ENCODE measurements at places on chromosomes 12 and 14.
A peak's percentile ranks its signal among the peaks of the same experiment; 100 is the strongest.

GRCh38 chr12:1688086-1688710 lies 2.7 kb upstream of the ADIPOR2 start:
- no peak for DNase-seq

DNA sequence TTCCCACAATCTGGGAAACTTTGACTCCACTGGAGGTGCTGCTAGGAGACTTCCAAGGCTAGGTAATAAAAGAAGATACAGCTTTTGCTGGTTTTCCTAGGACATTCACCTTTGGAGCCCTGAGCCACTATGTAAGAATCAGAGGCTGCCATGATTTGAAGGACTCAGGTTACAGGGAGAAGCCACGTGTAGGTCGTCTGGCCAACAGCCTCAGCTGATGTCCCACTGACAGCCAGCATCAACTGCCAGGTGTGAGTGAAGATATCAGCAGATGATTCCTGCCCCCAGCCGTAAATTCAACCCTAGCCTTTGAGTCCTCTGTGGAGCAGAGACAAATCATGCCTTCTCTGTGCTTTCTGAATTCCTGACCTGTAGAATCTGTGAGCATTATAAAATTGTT lies 27.0 kb downstream of the SMOC1 start:
- no peak for DNase-seq

GRCh38 chr12:55789171-55789570 lies 28.4 kb downstream of the SARNP start:
- DNase-seq = no peak

DNA sequence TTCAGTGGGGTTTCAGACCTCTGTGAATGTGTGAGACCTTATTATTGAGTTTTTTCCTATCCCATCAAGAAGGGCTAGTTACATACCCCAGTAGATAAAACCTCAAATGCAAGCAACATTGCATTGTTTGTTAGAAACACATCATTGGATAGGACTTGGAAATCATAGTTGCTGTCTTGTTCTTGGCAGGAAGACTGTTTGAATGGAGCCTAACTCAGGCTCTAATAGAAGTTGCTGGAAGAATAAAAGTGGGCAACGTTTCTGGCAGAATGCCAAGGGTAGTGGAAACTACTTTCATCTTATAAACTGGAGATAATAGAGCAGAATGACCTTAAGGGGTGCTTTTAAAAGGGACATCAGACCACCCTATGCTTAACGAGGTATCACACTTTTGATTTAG lies 9.9 kb upstream of the PTHLH start:
- no peak for DNase-seq

DNA sequence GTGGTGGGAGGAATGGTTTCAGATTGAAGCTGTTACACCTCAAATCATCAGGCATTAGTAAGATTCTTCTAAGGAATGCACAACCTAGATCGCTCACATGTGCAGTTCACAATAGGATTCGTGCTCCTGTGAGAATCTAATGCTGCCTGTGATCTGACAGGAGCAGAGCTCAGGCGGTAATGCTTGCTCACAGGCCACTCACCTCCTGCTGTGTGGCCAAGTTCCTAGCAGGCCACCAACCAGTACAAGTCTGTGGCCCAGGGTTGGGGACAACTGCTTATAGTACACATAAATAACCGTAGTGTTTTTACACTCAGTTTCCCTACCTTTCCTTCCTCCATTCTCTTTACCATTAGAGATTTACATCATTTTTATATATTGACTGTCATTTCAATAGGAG lies 121.4 kb downstream of the SLCO1B3 start:
- no peak for DNase-seq

DNA sequence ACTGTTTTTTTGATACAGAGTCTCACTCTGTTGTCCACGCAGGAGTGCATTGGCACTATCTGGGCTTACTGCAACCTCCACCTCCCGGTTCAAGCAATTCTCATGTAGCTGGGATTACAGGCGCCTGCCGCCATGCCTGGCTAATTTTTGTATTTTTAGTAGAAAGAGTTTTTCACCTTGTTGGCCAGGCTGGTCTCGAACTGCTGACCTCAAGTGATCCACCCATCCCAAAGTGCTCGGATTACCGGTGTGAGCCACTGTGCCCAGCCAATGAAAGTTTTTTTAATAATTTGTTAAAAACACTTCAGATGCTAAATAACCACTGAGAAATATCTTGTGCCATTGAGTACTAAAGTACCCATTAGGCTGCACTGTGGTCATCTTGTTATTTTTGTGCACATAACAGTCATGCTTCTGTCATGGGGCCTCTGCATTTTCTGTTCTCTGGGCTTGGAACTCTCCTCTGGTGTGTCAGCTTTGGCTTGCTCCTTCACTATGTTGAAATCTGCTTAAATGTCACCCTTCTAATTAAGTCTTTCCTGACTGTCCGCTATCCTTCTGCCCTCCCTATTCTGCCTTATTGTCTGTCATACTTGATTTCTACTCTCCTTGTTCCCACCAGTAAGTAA lies 105.1 kb downstream of the KTN1 start:
- no peak for DNase-seq

- peak; percentile 78 for DNase-seq
Observed at GRCh38 chr14:22598099-22598895, at the start of gene ABHD4. TSS of gene ABHD4 (plus strand) at chr14:22598300. CDS start at chr14:22598307, 7 bp downstream.
